ENCODE measurements at places on chromosomes 4 and X.

GRCh38 chrX:66408507-66408906 is 230.4 kb downstream of the EDA2R start:
- peak; percentile 13 for DNase-seq

- DNase-seq = peak; percentile 24
Measured at GRCh38 chrX:109270580-109271484, 211.1 kb downstream of the GUCY2F start.

- no peak for DNase-seq
Measured at GRCh38 chr4:168734703-168735678, 238.1 kb downstream of the PALLD start.

GRCh38 chr4:126969360-126970235 is 663.2 kb upstream of the INTU start:
- DNase-seq = no peak

- DNase-seq = no peak
Measured at GRCh38 chrX:121562616-121563015, 515.2 kb downstream of the GLUD2 start.

- DNase-seq = no peak
Measured at GRCh38 chr4:47415719-47416118, 47.8 kb downstream of the COMMD8 start.

GRCh38 chr4:72888331-72888730 is 181.2 kb downstream of the COX18 start:
- no peak for DNase-seq

DNA sequence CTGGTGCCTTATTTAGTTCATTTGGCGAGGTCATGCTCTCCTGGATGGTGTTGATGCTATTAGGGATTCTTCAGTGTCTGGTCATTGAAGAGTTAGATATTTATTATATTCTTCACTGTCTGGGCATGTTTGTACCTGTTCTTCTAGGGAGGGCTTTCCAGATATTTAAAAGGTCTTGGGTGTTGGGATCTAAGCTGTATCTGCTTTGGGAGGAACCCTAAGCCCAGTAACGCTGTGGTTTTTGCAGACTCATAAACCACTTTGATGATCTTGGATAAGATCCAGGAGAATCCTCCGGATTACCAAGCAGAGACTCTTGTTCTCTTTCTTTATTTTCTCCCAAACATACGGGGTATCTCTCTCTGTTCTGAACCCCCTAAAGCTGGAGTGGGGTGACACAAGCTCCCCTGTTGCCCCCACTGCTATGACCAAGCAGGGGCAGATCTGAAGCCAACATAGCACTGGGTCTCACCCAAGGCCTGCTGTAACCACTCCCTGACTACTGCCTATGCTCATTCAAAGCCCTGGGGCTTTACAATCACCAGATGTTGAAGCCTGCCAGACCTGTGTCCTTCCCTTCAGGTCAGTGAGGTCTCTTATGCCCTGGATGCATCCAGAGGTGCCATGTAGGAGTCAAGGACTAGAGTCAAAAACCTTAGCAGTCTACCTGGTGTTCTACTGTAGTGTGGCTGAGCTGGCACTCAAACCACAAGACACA is 187.6 kb downstream of the GUCY2F start:
- DNase-seq = peak; percentile 9

DNA sequence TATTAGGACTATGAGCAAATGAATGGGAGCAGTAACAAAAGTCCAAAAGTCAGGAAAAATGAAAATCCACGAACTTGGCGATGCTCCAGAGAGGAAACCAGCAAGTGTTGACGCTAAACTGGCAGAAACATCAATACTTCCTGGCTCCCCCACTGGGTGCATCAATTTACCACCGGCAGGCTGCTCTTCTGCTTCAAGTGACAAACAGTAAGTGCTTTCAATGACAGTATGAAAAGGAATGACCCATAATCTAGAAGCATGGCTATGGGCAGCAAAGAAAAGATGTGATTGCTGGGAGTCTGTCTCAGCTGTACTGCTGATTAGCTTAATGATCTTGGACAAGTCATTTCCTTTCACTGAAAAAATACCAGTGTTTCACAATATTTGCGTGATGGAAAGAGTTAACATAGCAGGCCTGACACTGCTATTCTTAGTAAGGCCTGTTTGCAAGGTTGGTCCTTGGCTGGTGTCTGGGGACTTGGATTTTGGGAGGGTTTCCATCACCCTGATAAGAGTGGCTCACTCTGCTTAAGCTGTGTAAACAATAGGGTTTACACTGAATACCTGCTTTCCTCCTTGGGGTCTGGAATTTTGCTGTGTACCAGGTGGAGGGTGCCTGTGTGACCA is 8.7 kb downstream of the ATP11C start:
- DNase-seq = no peak

DNA sequence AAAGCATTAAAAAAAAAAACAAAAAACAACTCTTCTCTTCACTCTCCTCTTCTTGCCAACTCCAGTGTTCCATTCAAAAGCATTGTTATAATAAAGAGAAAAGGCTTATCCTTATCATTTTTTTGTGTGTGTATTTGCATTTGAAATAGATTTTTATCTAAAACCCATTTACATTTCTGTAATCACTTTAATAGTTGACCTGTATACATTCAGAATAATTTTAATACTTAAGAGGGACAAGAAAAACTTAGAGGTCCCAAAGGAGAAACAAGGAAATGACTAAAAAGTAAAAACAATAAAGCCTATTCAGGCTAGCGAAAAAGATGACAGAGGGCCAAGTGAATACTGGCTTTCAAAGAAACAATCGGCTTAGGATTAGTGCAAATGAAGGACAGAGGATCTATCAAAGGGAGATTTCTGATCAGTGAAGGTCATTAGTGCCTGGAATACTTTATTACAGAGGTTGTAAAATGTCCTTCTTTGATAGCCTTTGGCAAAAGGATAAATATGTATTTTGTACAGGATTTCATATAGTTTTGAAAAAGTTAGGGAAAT is 808.3 kb downstream of the RPA4 start:
- DNase-seq = no peak

GRCh38 chr4:73086095-73086868 is 16.8 kb upstream of the COX18 start:
- no peak for DNase-seq

DNA sequence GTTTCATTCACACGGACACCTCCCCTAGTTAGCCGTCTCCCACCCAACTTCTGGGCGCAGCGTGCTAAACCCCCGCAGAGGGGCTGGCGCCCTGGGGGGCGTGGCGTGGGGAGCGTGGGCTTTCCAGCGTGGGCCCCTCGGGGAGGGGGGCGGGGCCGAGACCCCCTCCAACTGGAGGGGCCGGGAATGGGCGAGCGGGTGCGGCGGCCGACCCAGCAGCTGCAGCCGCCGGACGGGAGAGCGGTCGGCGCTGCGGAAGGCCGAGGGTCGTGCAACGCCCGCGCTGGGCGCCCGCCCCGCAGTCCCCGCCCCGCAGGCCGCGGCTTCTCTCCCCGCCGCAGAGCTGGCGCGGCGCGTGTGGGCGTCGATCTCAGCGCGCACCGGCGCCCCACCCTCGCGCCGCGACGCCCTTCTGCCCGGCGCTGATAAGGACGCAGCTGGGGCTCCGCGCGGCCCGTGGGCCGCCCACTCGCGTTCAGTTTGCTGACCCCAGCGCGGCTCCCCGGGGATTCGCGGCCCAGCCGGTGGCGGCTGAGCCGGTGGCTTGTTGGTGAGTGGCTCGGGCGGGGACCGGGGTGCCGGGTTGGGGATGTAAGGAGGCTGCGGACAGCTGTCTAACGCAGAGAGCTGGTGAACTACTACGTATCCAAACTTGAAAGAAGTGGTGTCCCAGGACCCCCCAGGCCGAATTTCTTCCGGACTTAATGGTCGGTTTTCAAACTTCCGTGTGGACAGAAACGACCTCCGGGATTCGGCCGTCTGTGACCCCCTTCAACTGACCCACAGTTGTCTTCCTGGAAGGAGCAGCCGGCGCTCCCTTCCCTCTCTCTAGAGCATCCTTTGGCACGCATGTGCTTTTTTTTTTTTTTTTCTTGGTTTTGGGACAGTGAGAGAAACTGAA is 1.5 kb downstream of the FHDC1 start:
- peak; percentile 55 for DNase-seq

DNA sequence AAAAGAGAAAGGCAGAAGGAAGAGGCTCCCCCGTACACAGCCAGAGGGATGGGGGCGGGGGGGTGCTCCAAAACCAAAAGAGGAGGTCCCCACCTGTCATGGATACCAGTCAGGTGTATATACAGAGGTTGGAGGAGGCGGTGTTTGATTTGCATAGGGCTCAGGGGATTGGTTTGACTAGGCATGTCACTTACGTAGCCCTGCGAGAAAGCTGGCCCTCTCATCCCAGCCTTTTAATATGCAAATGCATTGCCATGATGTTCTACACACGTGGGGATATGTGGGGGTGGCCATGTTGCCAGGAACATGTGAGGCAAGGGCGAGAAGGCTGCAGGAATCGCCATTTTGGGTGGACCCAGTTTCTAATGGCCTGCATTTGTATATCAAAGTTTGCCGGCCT is 38.6 kb downstream of the TMEM150C start:
- no peak for DNase-seq

GRCh38 chrX:10935501-10935900 is 175.6 kb upstream of the HCCS start:
- DNase-seq = no peak

DNA sequence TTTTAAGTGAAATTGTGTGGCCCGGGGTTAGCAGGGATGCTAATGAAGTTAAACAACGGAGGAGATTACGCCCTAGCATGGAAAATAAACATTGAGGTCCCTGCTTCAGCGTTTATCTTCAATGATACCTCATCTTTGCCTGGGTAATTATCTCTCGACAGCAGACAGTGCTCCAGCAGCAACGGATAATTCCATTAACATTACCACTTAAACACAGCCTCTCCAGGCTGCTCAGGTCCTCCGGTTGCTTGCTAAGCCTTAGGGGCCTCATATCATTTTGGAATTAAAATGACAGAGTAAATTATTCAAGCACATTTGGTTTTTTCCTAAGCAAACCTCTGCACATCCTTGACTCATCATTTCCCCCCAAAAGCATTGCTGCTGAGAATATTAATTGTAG is 281.5 kb upstream of the KLF3 start:
- no peak for DNase-seq

- no peak for DNase-seq
Measured at GRCh38 chr4:26931966-26932365, 71.3 kb downstream of the STIM2 start.

- no peak for DNase-seq
Measured at GRCh38 chr4:41160012-41160789, 54.1 kb downstream of the APBB2 start.

DNA sequence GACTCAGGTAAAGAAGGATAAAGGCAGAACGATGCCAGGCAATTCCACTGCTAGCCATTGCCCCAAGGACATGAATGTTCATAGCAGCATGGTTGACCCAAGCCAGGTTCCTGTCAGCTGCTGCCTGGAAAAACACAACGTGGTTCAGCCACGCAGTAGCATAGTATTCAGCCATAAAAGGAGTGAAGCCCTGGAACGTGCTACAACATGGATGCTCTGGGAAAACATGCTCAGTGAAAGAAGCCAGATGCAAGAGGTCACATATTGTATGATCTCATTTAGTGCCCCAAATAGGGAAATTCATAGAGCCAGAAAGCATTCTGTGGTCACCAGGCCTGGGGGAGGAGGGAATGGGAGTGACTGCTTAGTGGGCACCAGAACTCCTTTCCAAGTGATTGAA is 129.8 kb downstream of the GPR143 start:
- no peak for DNase-seq

- DNase-seq = no peak
Measured at GRCh38 chr4:56463711-56464110, 3.7 kb upstream of the SRP72 start.

DNA sequence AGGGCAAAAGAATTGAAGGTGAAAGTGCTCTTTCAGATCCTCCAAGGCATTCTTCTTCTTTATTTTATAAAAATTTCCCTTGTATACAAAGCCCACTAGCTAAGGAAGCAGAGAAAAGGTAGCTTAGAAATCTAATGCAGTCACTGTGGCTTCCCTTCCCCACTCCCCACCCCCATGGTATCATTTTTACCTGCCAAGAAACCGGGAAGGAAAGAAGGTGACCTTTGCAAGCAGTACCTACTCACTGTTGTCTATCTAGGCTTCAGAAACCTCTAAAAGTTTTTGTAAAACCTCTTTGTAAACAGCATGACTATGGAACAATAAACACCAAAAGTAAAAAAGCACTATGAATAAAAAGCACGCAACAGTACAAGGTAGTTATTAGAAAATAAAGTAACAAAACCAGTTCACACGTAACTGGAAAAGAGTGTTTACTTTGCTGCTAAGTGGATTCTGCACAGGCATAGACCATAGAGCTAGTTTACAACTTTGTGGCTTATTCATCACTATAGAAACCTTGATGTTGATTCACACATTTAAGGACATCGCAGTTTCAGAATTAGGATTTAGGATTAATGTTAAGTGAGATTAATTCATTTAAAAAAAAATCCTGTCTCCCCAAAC is 109.6 kb upstream of the FTHL17 start:
- no peak for DNase-seq

DNA sequence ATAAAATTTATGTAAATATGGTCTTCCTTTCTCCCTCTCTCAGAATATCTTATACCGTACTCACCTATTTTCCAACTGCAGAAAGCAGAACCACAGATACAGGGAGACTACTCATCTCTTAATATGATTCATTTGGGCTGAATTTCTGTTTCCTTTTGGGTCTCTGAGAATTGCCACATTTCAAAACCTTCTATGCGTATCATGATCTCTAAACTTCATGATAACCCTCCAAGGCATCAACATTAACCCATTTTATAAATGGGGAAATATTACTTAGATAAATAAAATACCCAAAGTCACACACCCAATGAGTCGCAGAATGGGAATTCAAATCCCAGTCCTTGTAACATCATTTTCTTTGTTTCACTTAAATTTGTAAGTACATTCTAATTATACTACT is 16.6 kb upstream of the PRDM8 start:
- DNase-seq = no peak

GRCh38 chr4:14165222-14165920 is 537.8 kb upstream of the BOD1L1 start:
- DNase-seq = no peak

GRCh38 chr4:112146502-112146813 is 1.2 kb downstream of the FAM241A start:
- DNase-seq = no peak

All from LoVo (cell line).